ENCODE measurements at places on chromosomes 3 and 15. TPM values are rescaled to one million over a fixed set of nuclear protein-coding genes. Genes with fewer than 3 reads are reported as not detected.

- no peak overlapping the region for H3K27ac ChIP-seq
- H3K27me3 ChIP-seq = no peaks in the 10 kb centered on the region
These were observed 377.5 kb downstream of the LRTM1 start for GRCh38 chr3:54550221-54550977.

The AGTR1 gene
- not detected for total RNA-seq

GRCh38 chr15:101773496-101774100 lies 29.7 kb upstream of the OR4F6 start:
- no peaks in the 10 kb centered on the region for H3K36me3 ChIP-seq
- no peaks in the 10 kb centered on the region for H3K4me1 ChIP-seq
- H3K4me3 ChIP-seq = no peak overlapping the region
- H3K27ac ChIP-seq = no peak overlapping the region
- no peak for DNase-seq
- H3K27me3 ChIP-seq = no peaks in the 10 kb centered on the region

The CHST13 gene
- total RNA-seq = not detected

The ECE2 gene
- total RNA-seq = not detected

GRCh38 chr3:23764407-23764806 lies 41.3 kb upstream of the UBE2E1 start:
- H3K27me3 ChIP-seq = no peaks in the 10 kb centered on the region
- DNase-seq = no peak
- no peak overlapping the region for H3K27ac ChIP-seq
- peaks cover 3% of the 10 kb centered on the region for H3K4me1 ChIP-seq
- no peak overlapping the region for H3K4me3 ChIP-seq
- H3K36me3 ChIP-seq = no peaks in the 10 kb centered on the region

DNA sequence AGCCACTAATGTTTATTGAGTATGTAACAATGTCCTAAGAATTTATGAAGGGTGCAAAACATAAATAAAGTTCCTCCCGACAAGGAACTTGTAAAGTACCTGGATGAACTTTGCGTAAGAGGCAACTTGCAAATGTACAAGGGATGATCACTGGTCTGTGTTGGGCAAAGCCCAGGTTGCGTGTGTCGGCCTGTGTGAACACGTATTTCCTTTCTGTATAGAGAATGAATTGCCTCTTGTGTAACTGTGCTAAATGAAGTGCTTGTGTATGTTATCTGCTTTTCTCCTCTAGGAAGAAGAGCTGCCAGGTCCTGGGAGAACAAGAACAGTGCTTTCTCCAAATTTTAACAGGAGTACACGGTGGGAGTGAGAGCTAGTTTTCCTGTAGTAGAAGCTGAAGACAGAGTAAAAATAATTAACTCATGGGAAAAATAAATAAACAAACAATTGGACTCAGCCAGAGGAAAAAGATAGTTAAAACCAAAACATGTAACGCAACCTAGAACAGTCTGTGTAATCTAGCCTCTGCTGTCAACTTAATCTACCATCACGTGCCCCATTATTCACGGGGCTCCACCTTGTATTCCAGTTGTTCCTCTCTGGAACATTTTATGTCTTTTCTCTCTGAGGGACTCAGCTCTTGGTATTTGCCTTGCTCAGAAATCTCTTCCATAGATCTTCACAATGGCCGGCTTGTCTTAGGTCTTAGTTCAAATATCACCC lies 83.7 kb upstream of the RASGRP1 start:
- no peaks in the 10 kb centered on the region for H3K4me1 ChIP-seq
- no peak overlapping the region for H3K4me3 ChIP-seq
- H3K27me3 ChIP-seq = peaks cover 8% of the 10 kb centered on the region
- no peak for DNase-seq

The CIB2 gene
- 3.8 TPM for total RNA-seq

DNA sequence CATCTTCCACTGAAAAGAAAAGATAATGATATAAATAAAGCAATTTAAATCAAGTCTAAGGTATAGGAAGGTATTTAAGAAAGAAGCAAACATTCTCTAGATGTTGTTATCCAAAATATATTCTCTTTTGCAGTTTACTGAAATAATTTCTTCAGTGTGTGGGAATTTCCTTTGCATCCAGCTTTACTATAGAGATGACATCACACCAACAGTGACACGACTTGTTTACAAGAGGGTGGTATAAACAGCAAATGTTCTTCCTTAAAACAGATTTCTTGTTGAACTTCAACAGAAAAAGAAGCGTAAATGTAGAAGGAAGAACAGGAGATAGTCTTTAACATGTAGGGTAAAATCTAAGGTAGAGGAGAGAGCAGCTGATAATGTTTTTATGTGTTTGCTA lies 202.5 kb downstream of the ROBO2 start:
- H3K36me3 ChIP-seq = no peaks in the 10 kb centered on the region
- no peaks in the 10 kb centered on the region for H3K4me1 ChIP-seq
- DNase-seq = no peak
- H3K4me3 ChIP-seq = no peak overlapping the region
- no peak overlapping the region for H3K27ac ChIP-seq
- no peaks in the 10 kb centered on the region for H3K27me3 ChIP-seq

GRCh38 chr3:50630877-50631276 lies 13.9 kb downstream of the MAPKAPK3 start:
- no peak overlapping the region for H3K27ac ChIP-seq
- no peak overlapping the region for H3K4me3 ChIP-seq
- peaks cover 14% of the 10 kb centered on the region for H3K4me1 ChIP-seq
- no peak for DNase-seq
- no peaks in the 10 kb centered on the region for H3K36me3 ChIP-seq

The SLC24A5 gene
- total RNA-seq = not detected

DNA sequence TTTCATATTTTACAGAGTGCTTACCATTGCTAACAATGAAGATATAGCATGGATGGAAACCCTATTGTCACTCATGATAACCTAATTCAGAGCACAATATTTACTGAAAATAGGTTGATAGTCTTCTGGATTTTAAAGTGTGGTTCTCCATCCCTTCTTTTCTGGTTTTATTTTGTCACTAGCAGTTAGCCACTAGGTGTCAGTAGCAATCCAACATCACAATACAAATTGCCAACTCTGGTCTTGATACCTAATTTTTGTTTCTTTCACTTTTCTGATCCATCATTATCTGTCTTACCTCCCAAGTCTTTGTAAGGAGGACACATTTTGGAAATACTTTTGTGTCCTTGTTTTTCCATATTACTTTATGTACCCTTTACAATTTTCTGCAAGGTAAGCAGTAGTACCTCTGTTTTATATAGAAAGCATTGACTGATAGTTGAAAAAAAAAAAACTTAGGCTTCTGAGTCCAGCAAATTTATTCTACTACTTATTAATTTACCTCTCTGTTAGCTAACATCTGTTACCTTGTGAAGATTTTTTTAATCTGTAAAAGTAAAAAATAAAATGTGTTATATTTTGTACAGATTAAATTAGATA lies 28.3 kb upstream of the CRYBG3 start:
- no peaks in the 10 kb centered on the region for H3K36me3 ChIP-seq
- no peaks in the 10 kb centered on the region for H3K27me3 ChIP-seq

The MCTP2 gene
- total RNA-seq = 0.72 TPM

DNA sequence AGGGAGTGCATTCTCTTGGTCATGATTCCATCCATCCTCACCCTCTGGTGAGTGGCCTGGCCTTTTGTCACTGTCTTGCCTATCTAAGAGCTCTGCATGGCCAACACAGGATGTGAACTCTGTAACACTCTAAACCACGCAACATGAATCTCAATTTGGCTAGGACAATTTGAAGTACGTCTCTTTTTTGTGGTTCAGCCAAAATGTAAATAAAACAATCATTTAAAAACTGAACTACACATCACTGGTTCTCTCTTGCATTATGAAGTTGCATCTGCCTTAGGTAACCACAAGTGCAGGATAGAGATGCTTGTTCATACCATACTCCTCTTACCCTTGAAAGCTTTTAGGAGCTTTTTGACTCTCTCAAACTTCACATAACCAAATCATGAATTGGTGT lies 27.3 kb downstream of the CCR3 start:
- no peak overlapping the region for H3K27ac ChIP-seq
- no peak for DNase-seq
- peaks cover 19% of the 10 kb centered on the region for H3K4me1 ChIP-seq
- H3K36me3 ChIP-seq = no peaks in the 10 kb centered on the region

DNA sequence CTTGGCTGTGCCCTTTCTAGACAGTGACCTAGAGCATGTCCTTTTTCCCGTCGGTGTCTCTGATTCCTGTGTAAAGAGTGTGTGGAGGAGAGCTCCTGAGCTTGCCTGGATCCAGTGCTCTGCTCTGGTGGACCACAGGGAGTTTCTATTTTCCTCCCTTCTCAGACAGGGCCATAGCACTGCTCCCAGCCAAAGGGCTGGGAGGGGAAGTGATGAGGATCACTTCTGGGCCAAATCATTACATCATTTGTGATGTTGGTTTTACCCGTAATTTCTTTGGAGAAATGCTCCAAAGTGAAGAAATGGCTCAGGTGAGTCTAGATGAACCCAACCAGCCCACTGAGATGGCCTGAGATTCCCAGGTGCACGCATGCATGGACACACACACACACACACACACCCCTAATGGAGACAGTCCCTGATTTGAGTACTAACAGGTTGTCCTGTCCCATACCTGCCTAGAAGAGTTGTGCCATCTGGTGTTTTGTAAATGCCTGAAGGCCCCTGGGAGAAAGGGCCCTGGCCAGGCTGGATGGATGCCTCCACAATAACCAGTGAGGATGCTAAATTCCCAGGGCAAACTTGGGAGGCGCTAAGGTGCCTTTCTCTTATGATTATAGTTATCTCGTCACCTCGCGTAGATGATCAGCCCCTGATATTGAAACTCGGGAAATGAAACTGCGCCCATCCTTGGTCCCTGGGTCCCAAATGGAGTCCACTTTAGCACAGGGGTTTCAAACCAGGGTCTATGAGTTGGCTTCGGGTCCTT lies 86.9 kb downstream of the ASB7 start:
- H3K27me3 ChIP-seq = no peaks in the 10 kb centered on the region
- DNase-seq = no peak
- H3K36me3 ChIP-seq = no peaks in the 10 kb centered on the region
- H3K27ac ChIP-seq = no peak overlapping the region

DNA sequence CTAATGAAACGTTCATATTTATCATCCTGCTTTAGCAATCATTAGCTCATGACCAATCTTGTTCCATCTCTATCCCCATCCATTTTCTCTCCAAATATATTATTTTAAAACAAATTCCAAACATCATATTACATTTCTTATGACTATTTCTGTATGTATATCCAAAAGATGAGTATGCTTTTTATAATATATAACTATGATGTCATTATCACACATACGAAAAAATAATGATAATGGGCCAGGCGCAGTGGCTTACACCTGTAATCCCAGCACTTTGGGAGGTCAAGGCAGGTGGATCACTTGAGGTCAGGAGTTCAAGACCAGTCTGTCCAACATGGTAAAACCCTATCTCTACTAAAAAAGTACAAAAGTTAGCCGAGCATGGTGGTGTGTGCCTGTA lies 280.4 kb downstream of the FHIT start:
- DNase-seq = no peak
- H3K36me3 ChIP-seq = no peaks in the 10 kb centered on the region
- H3K4me1 ChIP-seq = no peaks in the 10 kb centered on the region
- H3K27me3 ChIP-seq = no peaks in the 10 kb centered on the region
- no peak overlapping the region for H3K4me3 ChIP-seq
- no peak overlapping the region for H3K27ac ChIP-seq

The WDR82 gene
- total RNA-seq = 24.1 TPM

The MST1R gene
- total RNA-seq = not detected

- H3K27ac ChIP-seq = peak overlapping the region; percentile 88
- H3K4me3 ChIP-seq = no peak overlapping the region
- H3K27me3 ChIP-seq = no peaks in the 10 kb centered on the region
- no peaks in the 10 kb centered on the region for H3K36me3 ChIP-seq
- peaks cover 34% of the 10 kb centered on the region for H3K4me1 ChIP-seq
These were observed 320.5 kb upstream of the UMPS start for GRCh38 chr3:124409650-124410275.

- no peak for DNase-seq
- no peak overlapping the region for H3K4me3 ChIP-seq
- H3K27me3 ChIP-seq = no peaks in the 10 kb centered on the region
- H3K4me1 ChIP-seq = no peaks in the 10 kb centered on the region
- H3K27ac ChIP-seq = no peak overlapping the region
- H3K36me3 ChIP-seq = no peaks in the 10 kb centered on the region
These were observed 153.7 kb upstream of the GAP43 start for GRCh38 chr3:115469649-115470048.

The RPLP1 gene
- total RNA-seq = 176 TPM

GRCh38 chr3:126551839-126552687 lies 6.7 kb downstream of the C3orf22 start:
- H3K4me1 ChIP-seq = no peaks in the 10 kb centered on the region
- H3K4me3 ChIP-seq = no peak overlapping the region
- DNase-seq = no peak
- H3K27ac ChIP-seq = no peak overlapping the region
- no peaks in the 10 kb centered on the region for H3K36me3 ChIP-seq

The MB21D2 gene
- total RNA-seq = 18.0 TPM

The TJP1 gene
- 47.2 TPM for total RNA-seq

- H3K36me3 ChIP-seq = no peaks in the 10 kb centered on the region
- H3K4me1 ChIP-seq = peaks cover 65% of the 10 kb centered on the region
- no peak overlapping the region for H3K4me3 ChIP-seq
- H3K27ac ChIP-seq = no peak overlapping the region
These were observed 32.1 kb downstream of the DNASE1L3 start for GRCh38 chr3:58178528-58179234.

GRCh38 chr15:40449275-40449674 lies 8.5 kb downstream of the BAHD1 start:
- no peaks in the 10 kb centered on the region for H3K27me3 ChIP-seq
- DNase-seq = no peak
- no peak overlapping the region for H3K4me3 ChIP-seq
- peaks cover 19% of the 10 kb centered on the region for H3K4me1 ChIP-seq
- H3K27ac ChIP-seq = no peak overlapping the region
- no peaks in the 10 kb centered on the region for H3K36me3 ChIP-seq

GRCh38 chr3:124974691-124975090 lies 40.1 kb upstream of the MUC13 start:
- H3K4me1 ChIP-seq = peaks cover 2% of the 10 kb centered on the region
- no peak for DNase-seq
- peaks cover 56% of the 10 kb centered on the region for H3K36me3 ChIP-seq
- H3K27me3 ChIP-seq = no peaks in the 10 kb centered on the region

- H3K4me1 ChIP-seq = no peaks in the 10 kb centered on the region
- no peak overlapping the region for H3K4me3 ChIP-seq
- peaks cover 27% of the 10 kb centered on the region for H3K27me3 ChIP-seq
- H3K27ac ChIP-seq = no peak overlapping the region
These were observed 41.0 kb downstream of the EPHB3 start for GRCh38 chr3:184602372-184603150.

GRCh38 chr3:197989651-197990050 lies 29.6 kb downstream of the LMLN start:
- H3K4me3 ChIP-seq = no peak overlapping the region
- H3K27me3 ChIP-seq = no peaks in the 10 kb centered on the region
- H3K4me1 ChIP-seq = no peaks in the 10 kb centered on the region
- H3K27ac ChIP-seq = no peak overlapping the region
- no peak for DNase-seq
- H3K36me3 ChIP-seq = no peaks in the 10 kb centered on the region

The PBRM1 gene
- total RNA-seq = 39.3 TPM

GRCh38 chr3:49602877-49603411 lies 48.7 kb downstream of the BSN start:
- H3K4me3 ChIP-seq = no peak overlapping the region
- H3K27ac ChIP-seq = no peak overlapping the region

- no peak overlapping the region for H3K27ac ChIP-seq
- DNase-seq = no peak
- no peaks in the 10 kb centered on the region for H3K36me3 ChIP-seq
- no peaks in the 10 kb centered on the region for H3K4me1 ChIP-seq
- H3K27me3 ChIP-seq = no peaks in the 10 kb centered on the region
These were observed 52.9 kb downstream of the GASK1A start for GRCh38 chr3:43031889-43032545.

- H3K4me1 ChIP-seq = no peaks in the 10 kb centered on the region
- DNase-seq = no peak
- no peak overlapping the region for H3K27ac ChIP-seq
- no peaks in the 10 kb centered on the region for H3K27me3 ChIP-seq
- H3K4me3 ChIP-seq = no peak overlapping the region
These were observed 44.5 kb upstream of the PDZRN3 start for GRCh38 chr3:73669260-73669659.

All from SJSA1 (cell line).